Fibroblast of villous mesenchyme (primary cell): ENCODE measurements at places on chromosomes 1 and 21. TPM values are rescaled to one million over a fixed set of nuclear protein-coding genes. Genes with fewer than 3 reads are reported as not detected.

CACYBP gene
- 222 and 281 TPM in 2 replicates for total RNA-seq

IL22RA1 gene
- not detected in 2 replicates for total RNA-seq

LDLRAD2 gene
- under 0.01 TPM in 1 of 2 replicates, not detected in the other for total RNA-seq

LCE3D gene
- not detected in 2 replicates for total RNA-seq

ZNF644 gene
- total RNA-seq = 58.0 and 92.4 TPM in 2 replicates

MROH9 gene
- under 0.01 TPM in 2 replicates for total RNA-seq

SIPA1L2 gene
- total RNA-seq = 5.6 and 6.1 TPM in 2 replicates

CASQ1 gene
- total RNA-seq = not detected in 2 replicates

WNT2B gene
- 2.6 TPM in 2 replicates for total RNA-seq

ETNK2 gene
- 12.2 and 15.5 TPM in 2 replicates for total RNA-seq
